ENCODE measurements at places on chromosomes 4 and X.

GRCh38 chr4:53902786-53903185, 161.6 kb downstream of the CHIC2 start:
- DNase-seq = no peak

DNA sequence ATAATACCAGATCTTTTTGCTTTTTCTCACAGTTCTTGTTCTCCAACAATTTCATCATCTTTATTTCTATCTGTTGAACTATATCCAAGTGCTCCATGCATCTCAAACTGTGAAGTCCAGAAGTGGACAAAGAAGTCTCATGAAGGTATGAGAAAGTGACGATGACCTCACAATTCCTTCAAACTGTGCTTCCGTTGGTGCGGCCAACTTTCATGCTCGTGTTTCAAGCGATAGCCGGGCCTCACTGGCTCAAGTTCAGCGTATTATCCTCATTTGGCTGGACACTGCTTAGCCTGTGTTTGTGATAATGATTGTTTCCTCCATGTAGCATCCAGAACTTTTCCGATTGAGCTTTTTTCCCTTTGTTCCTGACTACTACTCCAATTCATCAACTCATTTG, 143.1 kb downstream of the PALLD start:
- DNase-seq = no peak

GRCh38 chr4:156959298-156959702, 12.3 kb downstream of the PDGFC start:
- no peak for DNase-seq

- no peak for DNase-seq
Measured at GRCh38 chr4:105965183-105965800, 70.0 kb downstream of the NPNT start.

DNA sequence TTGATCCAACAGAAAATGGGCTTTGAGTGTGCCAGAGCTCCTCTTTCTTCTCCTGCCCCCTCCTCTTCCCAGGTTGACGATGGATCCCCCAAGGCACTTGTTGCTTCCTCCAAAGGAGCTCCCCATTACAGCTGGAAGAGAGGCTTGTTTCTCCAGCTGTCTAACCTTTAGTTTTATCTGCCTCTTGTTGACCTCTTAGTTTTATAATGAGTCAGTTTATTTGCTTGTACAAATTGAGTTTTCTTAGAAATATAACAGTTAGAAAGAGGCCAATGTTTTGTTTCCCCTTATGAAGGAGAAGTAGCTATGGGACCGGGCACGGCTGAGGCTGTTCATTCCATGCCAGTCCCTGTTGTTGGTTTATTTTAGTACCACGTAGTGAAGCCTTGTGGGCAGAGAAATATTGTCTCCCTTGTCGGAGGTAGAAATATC, 158.2 kb downstream of the SPRY1 start:
- DNase-seq = no peak

DNA sequence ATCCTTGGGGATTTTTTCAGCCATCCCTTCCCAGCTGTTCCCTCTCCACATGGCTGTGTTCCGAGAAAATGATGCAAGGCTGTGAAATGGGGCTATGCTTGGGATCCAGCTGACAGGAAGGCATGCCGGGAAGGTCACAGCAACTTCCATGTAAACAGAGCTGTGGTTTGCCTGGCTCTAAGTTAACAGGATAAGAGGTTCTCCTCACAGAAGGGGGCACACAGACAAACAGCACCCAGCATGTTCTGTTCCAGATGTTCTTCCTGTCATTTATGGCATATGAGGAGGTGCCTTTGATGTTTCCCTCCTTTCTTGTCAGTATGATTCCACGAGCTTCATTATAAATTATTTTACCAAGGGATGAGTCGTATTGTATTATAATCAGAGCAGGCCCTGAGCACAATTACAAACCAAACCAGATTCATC, 220.7 kb downstream of the ANTXR2 start:
- DNase-seq = no peak

DNA sequence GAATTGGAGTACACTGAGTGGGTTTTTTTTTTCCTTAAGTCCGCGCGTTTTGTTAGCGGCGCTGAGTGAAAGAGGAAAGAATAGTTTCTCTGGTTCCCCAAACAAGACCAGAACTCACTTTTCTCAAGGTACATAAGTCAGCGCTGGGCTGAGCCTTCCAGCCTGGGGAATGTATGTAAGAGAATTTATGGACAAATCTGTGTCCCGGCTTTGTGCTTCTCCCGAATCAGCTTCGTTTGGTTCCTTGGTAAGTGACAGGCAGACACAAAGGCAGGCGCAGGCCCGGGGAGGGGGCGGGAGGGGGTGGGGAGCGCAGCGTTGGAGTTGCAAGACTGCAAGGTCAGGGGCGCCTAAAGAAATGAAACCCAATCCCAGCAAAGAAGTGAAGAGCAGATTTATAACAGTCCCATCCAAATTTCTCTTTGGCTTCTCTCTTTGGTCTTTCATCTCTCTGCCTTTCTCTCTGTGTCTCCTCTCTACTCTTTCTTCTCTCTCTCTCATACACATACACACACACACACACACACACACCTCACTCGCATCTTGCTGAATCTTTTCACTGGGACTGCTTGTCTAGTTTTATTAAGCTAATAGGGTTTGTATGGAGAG, 981 bp downstream of the TET2 start:
- DNase-seq = peak; percentile 25

DNA sequence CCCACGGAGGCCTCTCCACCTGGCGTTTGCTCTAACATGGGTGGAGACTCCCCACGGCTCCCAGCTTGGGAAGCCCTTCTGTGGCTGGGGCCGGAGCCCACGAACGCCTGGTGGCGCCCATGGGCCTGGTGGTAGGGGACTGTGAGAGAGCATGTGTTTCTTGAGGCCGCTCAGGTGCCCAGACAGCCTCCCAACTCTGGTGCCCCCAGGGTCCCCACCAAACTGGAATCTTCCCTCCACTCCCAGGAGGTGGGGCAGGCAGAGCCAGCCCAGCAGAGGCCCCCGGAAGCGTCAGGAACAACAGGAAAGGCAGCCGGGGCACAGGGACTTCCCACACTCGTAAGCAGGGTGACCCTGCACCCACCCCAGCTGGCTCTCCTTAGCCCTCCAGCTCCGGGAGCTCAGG, 33.3 kb upstream of the FGFR3 start:
- no peak for DNase-seq

GRCh38 chrX:32281853-32282252, 929.5 kb downstream of the DMD start:
- no peak for DNase-seq

GRCh38 chr4:1754336-1754735, 33.0 kb downstream of the TACC3 start:
- DNase-seq = no peak

DNA sequence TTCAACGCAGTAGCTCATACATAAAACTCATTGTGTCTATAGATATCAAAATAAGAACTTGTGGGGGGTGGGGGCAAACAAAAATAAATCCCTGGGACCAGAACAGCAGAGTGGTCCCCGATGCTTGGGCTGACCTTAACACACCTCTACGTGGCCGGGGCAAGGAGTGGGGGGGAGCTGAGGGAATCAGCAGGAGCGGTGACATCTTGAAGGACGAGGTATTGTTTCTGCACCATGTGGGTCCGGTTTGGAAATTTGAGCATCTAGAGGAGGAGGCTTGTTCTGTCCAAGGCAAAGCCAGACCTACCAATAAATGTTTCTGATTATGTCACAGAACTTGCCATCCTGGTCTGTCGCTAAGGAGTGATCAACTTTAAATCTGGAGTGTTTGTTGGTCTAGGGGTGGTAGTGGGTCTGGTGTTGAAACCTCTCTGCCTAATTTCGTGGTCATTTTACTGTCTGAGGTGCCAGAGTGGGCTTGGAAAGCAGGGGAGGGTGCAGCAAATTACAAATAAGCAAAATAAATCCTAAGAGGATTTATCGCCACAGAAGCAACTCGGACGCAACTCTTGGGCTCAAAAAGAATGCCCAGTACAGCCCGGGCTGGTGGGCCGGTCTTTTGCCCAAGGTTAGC, 774 bp upstream of the RAPGEF2 start:
- no peak for DNase-seq

- DNase-seq = peak; percentile 51
Measured at GRCh38 chr4:180664766-180665368, 1578.3 kb upstream of the TENM3 start.

- DNase-seq = no peak
Measured at GRCh38 chrX:18616688-18617406, 55.1 kb downstream of the RS1 start.

- DNase-seq = no peak
Measured at GRCh38 chrX:69097451-69098236, 67.6 kb downstream of the PJA1 start.

DNA sequence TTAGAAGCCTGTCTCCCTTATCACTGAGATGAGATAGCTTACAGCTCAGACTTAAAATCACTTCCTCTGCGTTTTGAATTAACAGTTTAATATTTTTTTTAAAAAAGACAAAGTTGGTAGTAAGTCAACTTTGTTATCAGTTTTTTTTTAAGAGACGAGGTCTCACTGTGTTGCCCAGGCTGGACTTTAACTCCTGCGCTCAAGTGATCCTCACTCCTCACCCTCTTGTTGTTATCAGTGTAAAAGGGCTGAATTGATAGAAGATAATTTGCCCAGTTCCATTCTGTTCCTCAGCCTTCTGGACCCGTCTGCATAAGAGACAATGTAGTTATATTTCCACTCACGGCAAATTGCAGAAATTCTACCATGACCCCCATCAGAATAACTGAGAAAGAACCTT, 245.4 kb downstream of the DCTD start:
- DNase-seq = no peak

DNA sequence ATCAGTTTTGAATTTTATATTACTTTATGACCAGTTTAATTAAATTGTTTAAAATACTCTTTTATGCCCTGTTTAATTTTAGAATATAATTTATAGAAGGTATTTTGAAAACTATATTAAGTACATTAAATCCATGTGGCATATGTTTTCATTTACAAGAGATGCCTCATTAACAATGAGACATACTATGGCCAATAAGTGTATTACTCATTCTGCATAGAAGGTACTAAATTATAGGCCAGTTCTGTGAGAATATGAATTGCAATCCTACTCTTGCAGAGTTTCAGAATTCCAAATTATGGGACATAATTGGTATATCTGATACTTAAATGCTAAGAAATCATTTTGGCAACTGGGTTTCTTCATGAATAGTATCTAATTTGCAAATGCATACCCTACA, 951.1 kb downstream of the FAT4 start:
- DNase-seq = no peak

- DNase-seq = no peak
Measured at GRCh38 chr4:35993606-35994005, 250.7 kb downstream of the ARAP2 start.

GRCh38 chrX:12329476-12329875, 191.2 kb downstream of the FRMPD4 start:
- DNase-seq = no peak

DNA sequence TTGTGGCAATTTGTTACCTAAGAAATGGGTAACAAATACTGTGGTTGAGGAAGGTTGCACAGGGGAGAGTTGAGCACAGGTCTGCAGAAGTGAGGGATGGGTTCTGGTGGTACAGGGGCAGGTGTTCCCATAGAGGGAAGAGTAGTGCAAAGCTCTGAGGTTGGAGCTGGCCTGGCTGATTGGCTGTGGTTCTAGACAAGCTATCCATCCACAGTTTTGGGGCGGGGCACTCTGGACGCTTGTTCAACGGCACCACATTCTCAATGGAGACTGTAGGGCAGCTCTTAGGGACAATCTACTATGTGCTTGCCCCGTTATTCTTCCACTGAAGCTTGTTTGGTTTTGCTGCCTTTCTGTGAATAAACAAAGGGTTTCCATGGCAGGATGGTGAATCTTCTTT, 35.4 kb downstream of the NAT8L start:
- DNase-seq = no peak

- DNase-seq = no peak
Measured at GRCh38 chrX:71081330-71082123, 13.4 kb upstream of the SNX12 start.

DNA sequence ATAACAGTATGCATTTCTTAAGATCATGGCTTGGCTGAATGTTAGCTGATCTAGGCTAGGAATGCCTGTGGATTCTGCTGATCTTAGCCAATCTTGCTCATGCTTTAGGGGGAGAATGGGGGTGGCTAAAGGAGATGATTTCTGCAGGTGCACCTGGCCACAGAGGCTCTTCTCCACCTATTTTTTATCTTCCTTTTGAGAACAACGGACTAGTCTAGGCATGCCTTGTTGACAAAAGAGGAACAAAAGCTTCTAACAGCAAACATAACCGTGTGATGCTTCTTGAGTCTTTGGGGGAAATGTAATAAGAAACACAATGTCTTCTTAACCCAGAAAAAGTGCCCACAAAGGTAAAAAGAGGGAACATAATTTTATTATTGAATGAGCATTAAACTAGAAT, 743.5 kb downstream of the ARAP2 start:
- no peak for DNase-seq

DNA sequence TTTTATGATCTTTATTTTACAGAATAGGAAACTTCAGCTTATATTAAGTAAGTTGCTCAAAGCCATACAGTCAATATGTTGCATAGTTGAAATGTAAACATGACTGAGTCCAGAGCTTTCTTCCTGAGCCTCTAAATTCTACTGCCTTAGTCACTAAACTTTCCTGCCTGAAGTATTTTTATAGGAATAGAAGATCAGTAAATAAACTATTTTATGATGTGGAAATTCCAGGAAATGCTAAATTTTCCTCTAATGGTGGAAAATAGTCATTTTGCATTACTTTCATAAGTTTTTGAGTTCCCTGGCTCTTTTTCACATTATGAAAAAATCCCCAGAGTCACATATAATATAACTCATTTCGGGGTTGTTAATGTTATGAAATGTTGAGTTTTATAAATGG, 182.8 kb downstream of the BANK1 start:
- no peak for DNase-seq

DNA sequence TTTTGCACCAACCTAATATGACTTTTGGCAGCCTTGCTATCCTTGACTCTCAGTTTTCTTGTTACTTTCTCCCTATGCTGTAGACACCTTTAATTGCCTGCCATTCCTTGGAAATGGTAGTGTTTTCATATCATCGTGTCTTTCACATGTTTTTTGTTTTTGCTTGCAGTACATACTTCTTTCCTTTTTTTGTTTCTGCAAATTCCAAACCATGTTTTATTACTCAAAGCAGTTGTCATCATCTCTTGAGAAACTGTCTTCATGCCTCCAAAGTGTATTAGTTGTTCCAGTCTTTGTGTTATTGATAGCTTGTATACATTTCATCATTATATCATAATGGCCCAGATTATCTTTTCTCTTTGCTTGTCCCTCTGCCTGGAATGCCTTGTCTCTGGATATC, 57.1 kb downstream of the PDLIM5 start:
- no peak for DNase-seq

Measured in hematopoietic multipotent progenitor cell treated with erythropoietin and hydrocortisone succinate and interleukin-3 and kit ligand, for 15 days (in vitro differentiated cells).